ENCODE measurements at places on chromosomes 12 and 14.

- DNase-seq = no peak
Observed at GRCh38 chr12:32296567-32296966, 102.8 kb upstream of the FGD4 start.

- DNase-seq = no peak
Observed at GRCh38 chr12:8638951-8639350, 23.7 kb downstream of the MFAP5 start.

DNA sequence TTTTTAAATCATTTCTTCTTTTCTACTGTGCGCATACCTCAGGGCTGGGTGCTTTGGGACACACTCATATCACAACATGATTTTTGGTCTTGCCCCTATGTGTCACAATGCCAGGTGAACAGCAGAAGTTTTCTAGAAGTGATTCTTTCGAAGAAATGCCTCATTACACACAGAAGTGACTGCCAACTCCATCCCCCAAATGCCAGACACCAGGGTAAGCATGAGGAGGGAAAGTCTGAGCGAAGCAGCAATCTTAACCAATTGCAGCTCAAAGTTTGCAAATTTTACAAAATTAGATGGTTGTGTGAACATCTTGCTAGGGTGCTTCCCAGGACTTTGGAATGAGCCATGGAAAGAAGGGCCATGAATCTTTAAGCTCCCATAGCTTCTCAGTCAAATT is 87.3 kb upstream of the PLEKHA5 start:
- DNase-seq = no peak

- DNase-seq = no peak
Observed at GRCh38 chr12:68970951-68971350, 38.0 kb upstream of the CPM start.

GRCh38 chr14:60327447-60328331 is 78.7 kb downstream of the PPM1A start:
- DNase-seq = peak; percentile 52

GRCh38 chr14:80146941-80147340 is 64.4 kb downstream of the DIO2 start:
- DNase-seq = no peak

GRCh38 chr12:90969346-90969745 is 14.4 kb upstream of the CCER1 start:
- DNase-seq = no peak

GRCh38 chr14:32171469-32171868 is 30.4 kb upstream of the RNU6-7 start:
- DNase-seq = no peak

DNA sequence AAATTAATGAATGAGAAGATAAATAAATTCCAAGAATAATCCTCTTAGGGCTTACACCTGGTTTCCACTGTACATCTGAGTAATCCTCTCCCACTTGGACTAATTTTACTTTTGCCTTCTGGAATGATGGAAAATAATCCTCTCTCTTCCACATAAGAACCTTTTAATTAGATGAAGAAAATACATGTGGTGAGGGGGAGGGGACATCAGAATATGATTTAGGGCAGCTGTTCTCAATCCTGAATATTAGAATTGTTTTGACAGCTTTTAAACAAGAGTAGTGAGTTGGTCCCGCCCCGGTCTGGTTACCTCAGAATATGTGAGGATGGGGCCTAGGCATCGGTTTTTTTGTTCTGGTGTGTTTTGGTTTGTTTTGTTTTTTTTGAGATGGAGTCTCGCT is 51.5 kb downstream of the HECTD4 start:
- DNase-seq = no peak

DNA sequence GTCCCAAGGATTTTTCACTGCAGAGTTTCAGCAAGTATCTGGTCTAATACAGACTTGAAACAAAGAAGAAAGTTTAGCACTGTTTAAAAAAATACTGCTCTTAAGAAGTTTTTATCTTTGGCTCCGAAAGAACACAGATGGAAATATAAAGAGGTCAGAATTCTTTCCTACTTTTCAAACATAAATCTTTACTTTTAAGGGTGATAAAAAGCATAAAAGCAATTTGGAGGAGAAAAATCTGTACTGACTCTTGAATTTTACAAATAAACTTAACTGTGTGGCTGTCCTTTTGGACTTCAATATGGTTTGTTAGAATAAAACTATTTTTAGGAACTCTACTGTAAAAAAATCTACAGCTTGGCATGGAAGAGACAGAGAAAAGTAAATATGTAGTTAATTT is 27.6 kb upstream of the ISM2 start:
- DNase-seq = no peak

DNA sequence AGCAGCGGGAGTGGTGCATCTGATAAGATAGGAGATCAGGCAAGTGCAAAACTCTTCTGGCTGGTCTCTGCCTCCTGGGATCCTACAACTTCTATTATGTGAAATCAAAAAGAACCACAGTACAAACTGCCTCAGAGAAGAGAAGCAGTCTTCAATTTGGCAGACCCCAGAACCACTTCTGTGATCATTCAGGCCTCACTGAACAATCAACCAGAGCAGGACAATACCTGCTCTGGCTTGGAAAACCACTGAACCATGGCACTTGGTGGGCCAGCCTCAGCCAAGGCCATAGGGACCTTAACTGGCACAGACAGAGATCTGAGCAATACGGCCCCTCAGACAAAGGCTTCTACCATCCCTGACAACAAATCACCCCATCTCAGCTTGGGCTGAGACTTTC is 103.0 kb downstream of the NDUFA12 start:
- DNase-seq = no peak

GRCh38 chr12:7154901-7155470 is 24.8 kb downstream of the CLSTN3 start:
- no peak for DNase-seq

DNA sequence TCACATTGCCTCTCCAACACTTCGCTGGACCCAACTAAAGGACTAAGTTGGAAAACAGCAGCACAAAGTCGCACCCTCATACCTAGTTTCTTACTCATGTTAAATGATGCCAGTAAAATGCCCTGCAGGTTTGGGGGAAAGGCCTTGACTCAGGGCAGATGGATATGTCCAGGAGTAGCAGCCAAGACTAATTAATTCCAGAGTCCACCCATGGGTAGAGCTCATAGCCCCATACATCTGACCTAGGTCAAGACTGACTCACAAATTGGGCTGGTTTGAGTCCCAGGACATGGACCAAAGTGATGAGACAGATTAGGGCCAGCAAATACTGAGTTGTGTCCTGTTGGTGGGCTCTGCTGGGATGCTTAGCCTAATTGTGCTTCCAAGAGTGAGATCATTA is 224.0 kb upstream of the BTG1 start:
- no peak for DNase-seq

DNA sequence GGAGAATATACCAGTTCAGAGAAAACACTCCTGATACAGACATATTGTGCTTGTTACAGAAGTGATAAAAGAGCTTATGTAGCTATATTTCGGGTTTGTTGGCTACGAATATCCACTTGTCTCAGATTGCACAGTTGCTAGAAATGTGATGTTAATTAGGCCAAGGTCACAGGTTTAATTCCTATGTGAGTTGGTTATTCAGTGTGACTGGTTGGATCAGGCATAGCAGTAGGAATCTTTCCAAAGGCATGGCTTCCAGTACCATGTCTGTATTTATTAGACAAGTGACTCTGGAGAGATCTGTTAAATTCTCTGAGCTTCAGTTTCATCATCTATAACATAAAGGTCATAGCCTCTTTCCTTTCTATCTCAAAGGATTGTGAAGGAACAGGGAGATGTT is 152.7 kb upstream of the KITLG start:
- DNase-seq = no peak

DNA sequence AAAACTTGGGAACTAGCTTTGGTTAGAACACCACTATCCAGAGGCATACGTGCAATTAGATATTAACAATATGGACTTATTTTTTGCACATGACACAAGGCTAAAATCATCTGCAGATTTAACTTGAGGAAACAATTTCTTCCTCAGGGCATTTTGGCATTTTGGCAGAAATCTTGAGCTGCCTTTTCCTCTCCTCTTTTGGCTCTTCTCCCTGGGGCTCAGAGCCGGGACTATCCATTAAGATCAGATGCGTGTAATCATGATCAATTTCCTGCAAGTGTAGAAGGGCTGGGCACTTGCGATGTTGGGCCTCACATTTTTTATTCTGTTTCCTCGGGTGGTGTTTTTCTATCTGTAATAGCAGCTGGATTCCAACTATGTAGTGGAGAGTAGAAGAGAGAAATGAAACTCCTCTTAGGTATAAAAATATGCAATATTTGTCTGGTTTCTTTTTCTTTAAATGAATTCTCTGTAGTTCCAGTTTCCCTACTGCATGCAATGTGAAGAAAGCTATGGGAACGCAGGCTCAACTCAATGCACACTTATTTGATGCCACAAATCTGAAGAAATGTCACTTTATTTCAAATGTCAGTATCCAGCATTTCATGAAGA is 1010.8 kb downstream of the FLRT2 start:
- no peak for DNase-seq

- no peak for DNase-seq
Observed at GRCh38 chr12:11895421-11896078, 175.2 kb upstream of the BCL2L14 start.

GRCh38 chr12:124698998-124699305 is 131.5 kb upstream of the NCOR2 start:
- no peak for DNase-seq

DNA sequence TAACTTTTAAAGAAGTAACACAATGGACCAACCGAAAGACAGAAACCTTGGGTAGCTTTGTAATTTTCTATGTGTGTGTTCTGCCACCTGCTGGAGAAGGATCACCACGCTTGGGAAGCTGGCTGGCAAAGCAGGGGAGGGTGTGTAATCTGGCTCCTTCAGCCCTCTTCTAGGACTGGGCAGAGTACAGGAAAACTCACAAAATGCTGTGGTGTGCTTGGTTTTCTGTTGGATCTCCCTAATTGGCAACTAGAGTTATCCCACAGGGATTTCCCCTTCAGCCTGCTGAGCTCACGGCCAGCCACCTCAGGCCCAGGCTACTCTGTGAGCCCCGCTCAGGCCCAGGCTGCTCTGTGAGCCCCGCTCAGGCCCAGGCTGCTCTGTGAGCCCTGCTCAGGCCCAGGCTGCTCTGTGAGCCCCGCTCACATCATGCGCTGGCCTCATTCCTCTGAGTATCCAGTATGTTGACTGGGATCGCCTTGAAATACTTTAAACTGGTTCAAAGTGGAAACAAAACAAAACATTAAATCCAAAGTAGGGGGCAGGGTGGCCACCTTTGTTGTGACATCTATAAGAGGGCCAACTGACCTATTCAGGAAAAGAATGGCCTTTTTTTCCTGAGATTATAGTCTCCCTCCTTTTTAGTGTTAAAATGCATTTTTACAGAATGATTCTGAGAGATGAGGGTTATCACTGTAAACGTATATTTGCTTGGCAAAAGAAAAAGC is 52.0 kb upstream of the RNU6-8 start:
- DNase-seq = peak; percentile 78

Data from putamen (tissue), 1 donor.